Activated CD8-positive, alpha-beta memory T cell treated with anti-CD3 and anti-CD28 coated beads, Interleukin-2, amount 50 U/mL, for 48 hours (primary cell): ENCODE measurements at places on chromosomes 4 and X.

DNA sequence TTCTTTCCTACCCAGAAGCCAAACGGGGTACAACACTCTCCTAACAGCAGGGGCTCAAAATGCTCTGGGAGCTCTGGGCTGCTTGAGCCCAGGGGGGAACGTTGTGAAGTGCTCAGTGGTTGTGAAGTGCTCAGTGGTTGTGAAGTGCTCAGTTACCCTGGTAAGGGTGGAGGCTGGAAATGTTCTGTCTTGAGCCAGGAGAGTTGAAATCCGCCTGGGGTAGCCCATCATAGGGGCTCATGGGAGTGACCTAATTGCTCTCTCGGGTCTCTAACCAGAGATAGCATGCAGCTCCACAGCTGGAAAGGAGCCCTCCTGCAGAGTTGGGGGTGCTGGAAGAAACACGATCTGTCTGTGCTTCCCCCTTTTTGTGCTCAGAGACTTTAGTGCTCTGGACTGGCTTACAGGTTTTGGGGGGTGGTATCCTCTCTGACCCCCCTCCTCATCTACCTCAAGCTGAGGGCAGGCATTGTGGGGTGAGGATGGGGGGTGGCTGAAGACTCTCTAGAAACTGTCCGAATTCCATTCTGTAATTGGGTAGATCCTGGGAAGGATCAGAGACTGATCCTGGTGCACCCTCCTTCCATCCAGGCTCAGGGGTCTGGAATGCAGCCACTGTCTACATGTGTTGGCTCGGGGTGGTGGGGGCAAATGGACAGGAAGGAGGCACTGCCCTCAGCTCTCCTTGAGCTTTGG, 2.7 kb downstream of the EFNB1 start:
- no peak for DNase-seq

GRCh38 chrX:106894978-106895452, 8.1 kb downstream of the RIPPLY1 start:
- DNase-seq: no peak

DNA sequence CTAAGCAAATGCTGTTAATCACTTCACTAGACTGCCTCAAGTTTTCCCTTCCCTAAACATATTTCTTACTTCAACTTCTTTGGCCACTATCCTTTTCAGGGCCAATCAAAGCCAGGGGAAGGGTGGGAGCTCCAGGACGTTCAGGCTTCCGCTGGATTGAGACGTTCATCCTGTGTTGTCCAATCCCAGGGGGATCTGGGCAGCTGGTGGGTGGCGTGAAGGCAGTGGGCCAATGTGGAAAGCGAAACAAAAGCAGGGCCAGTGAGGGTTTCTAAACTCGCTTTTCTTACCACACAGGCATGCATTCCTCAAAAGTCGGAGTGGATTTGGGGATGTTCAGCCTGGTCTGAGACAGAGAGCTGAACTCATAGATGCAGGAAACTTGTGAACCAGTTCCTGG, 7.6 kb downstream of the CXCL13 start:
- no peak for DNase-seq

DNA sequence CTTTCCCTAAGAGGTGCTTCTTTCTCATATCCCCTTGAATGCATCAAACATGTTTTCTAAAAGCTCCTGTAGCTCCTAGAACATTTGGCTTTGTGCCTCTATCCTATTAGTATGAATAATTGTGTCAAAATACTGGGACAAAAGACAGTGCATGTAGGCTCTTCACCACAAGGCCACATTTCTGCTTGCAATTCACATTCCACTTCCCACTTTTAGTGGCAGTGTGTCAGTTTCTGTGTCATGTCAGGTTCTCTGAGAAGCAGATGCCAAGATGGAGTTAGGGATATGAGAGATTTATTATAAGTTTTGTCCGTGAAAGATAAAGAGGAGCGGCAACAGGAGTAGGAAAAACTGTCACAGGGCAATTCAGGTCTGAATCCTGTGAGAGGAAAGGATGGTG, 61.3 kb upstream of the GPRIN3 start:
- DNase-seq: no peak

DNA sequence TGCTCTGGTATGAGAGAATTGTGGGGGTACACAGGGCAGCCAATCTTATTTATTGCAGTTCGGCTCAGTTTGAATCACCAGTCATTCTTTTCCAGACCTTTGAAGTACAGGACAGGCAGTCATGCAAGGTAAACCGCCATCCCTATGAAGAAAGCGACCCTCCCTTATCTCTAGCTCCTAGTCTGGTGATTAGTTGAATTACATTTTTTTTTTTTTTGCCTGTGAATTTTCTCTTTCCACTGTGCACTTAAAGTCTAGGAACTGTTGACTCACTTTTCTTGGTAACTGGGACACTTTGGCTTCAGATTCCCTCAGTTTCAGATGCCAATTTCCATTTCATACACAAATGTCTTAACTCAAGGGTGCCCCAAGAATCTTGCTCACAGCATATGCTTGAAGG, 82.4 kb upstream of the FAM9C start:
- no peak for DNase-seq

DNA sequence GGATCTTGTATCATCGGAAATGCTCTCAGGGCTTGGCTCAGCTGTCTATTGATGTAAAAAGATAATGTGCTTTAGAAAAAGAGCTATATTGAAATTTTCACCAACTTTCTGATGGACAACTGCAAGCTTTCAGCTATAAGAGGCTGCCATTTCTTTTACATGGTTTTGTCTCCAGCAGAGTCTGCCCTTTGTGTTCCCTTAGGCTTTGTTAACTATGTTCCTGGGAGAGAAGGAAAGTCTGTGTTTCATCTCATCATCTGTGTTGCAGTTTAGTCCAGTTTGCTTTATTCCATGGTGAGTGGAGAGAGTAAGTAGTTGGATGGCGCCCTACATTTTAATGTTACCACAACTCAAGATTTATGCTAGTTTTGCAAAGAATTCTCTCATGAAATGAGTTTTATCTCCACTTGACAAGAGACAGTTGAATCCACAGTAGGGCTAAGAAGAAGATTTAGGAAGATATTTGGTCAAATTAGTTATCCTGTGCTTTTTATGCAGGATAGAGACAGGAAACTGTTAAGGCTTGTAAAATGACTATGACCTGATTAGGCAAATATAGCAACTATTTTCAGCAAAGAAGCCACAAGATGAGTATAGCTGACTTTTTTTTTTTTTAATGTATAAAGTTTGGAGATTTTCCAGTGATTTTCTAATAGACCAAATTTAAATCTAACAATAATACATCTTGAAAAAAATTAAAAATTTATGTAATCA, 16.5 kb downstream of the SEPTIN11 start:
- no peak for DNase-seq

GRCh38 chr4:125352521-125352920, 37.8 kb downstream of the FAT4 start:
- no peak for DNase-seq

DNA sequence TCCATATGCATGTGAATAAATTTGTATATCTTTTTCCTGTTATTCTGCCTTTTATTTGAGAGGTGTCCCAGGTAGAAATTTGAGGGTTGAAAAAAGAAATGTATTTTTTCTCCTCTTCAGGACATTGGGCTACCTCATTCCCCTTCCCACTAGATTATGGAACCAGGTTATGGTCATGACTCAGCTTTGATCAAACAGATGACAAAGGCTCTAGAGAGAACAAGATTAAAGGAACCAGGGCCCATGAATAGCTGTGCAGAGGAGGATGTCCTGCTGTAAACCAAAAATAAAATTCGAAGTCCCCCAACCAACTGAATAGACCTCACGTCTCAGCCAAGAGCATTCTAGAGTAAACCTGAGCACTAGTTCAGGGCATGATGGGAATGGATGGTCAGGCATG, 313.2 kb downstream of the RAPGEF2 start:
- DNase-seq: no peak

DNA sequence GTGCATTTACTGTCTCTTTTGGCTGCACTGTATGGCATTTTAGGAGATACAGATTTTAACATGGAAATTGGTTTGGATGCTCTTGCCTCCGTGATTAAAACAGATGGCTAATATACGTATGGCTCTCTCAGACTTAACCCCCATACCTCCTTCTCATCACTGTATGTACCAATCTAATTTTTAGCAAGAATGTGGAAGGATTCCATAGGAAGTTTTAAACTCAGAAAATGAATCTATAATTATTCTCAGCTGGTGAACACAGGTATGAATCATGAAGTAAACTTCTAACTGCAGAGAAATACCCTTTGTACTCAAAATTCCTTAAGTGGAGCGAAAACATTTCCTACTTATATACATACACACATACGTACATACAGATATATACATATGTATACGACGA, 210.5 kb upstream of the NEIL3 start:
- DNase-seq: no peak

GRCh38 chr4:7766661-7767345, 172.9 kb downstream of the AFAP1 start:
- DNase-seq: no peak

GRCh38 chrX:20116087-20116576, 575 bp downstream of the MAP7D2 start:
- DNase-seq: no peak

DNA sequence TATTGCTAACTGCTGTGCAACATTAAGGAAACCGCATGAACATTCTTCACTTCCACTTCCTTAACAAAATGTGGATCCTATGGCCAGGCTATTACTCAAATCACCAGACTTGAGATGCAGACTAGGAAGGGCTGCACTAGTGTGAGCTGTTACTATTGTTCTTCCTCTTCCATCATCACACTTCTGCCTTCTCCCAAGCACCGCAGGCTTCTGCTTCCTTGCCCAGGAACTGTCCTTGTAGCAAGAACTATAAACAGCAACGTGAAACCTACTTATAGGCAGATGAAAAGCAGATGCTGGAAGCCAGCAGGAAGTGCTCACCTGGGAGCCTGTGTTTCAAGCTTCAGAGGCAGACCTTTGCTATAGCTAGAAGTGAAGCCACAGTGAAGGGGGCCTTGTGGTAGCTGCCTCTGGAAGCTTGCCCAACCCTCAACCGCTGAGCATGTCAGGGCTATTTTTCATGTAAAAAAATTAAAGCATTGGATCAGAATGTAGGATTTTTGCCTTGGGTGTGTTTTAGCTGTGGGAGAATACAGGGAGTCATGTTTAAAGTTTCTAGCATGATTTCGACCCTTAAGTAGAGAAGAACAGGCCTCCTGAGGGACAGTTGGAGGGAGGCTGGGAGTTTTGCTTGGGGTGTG, 43.9 kb downstream of the CLNK start:
- no peak for DNase-seq

DNA sequence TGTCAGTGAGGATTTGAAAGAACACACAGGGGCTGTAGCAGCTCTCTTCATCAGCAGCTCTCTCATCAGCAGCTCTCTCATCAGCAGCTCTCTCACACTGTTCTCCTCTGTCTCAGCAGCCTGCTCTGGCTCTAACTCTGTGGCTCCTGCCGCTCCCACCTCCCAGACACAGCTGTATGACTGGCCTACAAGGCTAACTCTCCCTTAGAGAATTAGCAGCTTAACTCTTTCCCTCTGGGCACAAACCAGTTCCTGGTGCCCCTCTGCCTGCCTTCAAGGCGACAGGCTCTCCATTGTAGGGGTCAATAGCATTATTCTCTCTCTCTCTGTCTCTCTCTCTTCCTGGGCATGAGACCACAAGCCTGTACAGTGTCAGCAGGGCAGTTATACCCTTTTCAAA, 385.6 kb upstream of the PCDH10 start:
- no peak for DNase-seq

- DNase-seq: no peak
These were observed 124.1 kb upstream of the PRR32 start for GRCh38 chrX:126695375-126695896.

GRCh38 chrX:115958687-115959359, 211.7 kb upstream of the AGTR2 start:
- no peak for DNase-seq

DNA sequence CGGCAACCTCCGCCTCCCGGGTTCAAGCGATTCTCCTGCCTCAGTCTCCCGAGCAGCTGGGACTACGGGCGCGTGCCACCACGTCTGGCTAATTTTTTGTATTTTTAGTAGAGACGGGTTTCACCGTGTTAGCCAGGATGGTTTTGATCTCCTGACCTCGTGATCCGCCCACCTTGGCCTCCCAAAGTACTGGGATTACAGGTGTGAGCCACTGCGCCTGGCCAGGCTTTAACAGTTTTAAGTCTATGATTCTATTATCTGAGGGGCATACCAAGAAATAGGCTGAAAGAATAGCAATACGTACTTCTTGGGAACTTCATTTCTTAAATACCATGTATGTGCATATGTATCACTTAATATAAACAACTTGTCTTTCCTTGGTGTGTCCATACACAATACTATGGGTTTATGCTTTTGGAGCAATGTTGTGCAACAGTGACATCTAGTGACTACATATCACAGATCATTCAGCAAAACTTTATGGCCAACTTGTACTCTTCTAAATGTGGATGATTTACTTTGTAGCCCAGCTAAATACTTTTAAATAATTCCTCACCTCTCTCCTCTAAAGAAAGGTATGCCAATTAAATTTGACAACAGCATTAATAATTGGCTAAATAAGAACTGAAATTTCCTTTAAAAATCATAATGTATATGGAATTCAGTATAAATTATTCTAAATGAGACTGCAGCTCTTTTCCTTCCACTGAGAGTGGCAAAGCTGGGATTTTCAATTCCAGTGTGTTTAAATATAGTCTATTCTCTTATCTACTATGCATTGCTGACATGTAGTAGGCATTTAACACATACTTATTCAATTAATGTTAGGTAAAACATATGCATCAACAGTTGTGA, 10.4 kb downstream of the SLC9B1 start:
- DNase-seq: no peak

GRCh38 chr4:117225471-117225870, 140.1 kb upstream of the TRAM1L1 start:
- DNase-seq: no peak

GRCh38 chr4:139567159-139567870, 11.3 kb upstream of the SETD7 start:
- DNase-seq: no peak

DNA sequence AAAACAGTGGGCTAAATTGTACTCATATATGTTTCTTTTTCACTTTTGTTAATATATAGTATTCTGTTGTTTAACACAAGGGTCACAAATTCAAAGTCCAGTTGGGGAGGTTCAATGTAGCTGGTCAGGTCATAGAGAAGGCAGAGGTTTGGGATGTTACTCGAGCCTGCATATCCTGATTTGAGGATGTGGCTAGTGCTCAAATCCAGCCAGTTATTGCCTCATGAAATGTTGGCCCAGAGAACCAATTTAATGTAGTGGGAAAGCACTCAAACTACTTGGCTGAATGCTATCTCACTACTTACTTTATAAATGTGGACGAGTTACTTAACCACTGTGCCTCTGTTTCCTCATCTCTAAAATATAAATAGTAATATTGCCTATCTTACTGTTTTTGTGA, 12.5 kb downstream of the USO1 start:
- DNase-seq: no peak

DNA sequence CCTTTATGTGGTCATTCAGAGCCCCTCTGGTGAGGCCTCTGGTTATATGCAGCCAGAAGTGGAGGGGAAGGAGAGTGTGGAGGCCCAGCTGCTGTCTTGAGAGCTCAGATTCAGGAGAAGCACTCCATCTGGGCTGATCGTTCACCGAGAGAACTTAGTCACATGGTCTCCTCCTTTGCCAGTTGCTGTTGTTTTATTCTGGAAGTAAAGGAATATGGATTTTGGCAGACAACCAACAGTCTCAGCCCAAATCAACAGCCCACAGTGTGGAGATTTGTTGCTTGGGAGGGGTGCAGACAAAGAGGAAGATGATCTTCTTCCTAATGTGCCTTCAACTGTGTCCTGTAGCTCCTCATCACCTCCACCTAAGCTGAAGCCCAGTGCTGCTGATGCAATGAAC, 355.4 kb downstream of the ANK2 start:
- no peak for DNase-seq

- DNase-seq: no peak
These were observed 42.6 kb downstream of the CHRNA9 start for GRCh38 chr4:40377512-40378365.

- DNase-seq: no peak
These were observed 17.2 kb upstream of the SH3TC1 start for GRCh38 chr4:8181844-8182243.

GRCh38 chr4:188704288-188704687, 565.0 kb downstream of the TRIML1 start:
- DNase-seq: no peak
